ENCODE measurements at places on chromosomes 3 and 15. TPM values are rescaled to one million over a fixed set of nuclear protein-coding genes. Genes with fewer than 3 reads are reported as not detected.

GRCh38 chr3:127367593-127367992 lies 79.7 kb upstream of the PRR20G start:
- DNase-seq, result no peak

Gene TRIM42
- polyA plus RNA-seq, result not detected

GRCh38 chr3:54999159-54999558 lies 71.3 kb upstream of the LRTM1 start:
- no peak for DNase-seq

GRCh38 chr15:75659141-75659771 lies 11.5 kb downstream of the SNX33 start:
- no peak for DNase-seq

DNA sequence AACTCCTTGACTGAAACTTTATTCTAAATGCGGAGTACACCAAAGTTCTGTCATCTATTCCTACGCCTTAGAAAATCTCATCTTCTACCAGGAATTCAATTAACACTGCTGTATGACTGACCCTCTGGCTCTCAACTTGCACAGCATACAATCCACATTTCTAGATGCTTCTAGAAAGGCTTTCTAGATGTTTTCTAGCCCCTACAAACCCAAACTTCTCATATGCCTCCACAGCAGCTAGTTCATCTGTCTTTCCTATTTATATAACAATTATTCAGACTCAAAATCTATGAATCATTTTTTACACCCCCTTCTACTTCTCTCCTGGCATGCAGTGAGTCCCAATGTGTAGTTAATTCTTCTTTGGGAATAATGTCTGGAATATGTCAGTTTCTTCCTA lies 13.2 kb downstream of the INO80 start:
- no peak for DNase-seq

DNA sequence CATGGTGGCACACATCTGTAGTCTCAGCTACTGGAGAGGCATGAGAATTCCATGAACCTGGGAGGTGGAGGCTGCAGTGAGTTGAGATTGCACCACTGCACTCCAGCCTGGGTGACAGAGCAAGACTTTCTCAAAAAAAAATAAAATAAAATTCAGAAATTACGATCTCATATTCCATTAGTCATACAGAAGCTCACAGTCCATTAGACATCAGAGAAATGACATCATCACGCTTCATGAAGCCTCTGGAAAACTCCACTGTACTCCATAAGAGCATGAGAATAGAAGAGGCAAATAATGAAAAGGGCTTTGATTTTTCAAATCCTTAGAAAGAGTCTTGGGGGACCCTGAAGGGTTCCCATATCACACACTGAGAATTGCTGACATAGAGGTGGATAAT lies 145.0 kb upstream of the MITF start:
- no peak for DNase-seq

- peak; percentile 30 for DNase-seq
These were observed 1.1 kb downstream of the EDEM1 start for GRCh38 chr3:5188419-5189221.

GRCh38 chr3:113218681-113219045 lies 7.3 kb downstream of the BOC start:
- no peak for DNase-seq

DNA sequence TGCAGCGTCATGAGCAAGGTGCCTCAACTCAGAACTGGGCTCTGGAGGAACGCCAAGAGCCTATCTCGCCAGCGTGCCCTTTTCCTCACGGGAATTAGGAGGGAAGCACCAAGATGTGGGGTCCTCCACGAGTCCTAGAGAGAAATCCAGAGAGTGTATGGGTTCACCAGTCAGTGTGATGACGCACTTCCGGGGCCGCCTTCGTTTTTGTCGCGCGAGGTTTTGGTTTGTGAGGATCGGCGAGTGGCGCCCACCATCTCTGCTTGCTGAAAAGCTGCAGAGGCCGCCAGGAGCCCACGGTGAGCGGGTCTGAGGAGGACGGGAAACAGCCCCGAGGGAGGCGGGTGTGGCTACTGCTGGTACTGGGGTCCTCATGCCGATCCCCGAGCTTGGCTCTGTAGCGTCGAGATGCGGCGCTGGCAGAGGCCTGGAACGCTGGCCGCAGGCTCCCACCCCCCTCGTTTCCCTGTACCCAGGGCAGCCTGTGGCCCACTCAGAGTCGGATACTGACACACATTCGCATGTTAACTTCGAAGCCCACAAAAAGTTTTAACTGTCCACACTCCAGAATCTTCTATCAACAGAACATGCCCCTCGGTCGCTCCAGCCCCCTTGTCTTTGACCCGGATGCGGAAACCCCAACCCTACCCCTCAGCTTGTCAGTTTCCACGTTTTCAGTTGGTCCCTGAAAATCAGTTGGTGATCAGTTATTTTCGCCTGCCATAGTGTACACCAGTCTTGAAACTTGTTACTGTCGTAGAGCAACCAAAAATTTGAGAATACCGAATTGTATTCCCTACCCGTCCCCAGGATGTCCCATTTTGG lies 30.4 kb downstream of the ZNF662 start:
- DNase-seq, result peak; percentile 32

Gene MORC1
- polyA plus RNA-seq, result not detected

Gene IL17RD
- 12.2 TPM for polyA plus RNA-seq

DNA sequence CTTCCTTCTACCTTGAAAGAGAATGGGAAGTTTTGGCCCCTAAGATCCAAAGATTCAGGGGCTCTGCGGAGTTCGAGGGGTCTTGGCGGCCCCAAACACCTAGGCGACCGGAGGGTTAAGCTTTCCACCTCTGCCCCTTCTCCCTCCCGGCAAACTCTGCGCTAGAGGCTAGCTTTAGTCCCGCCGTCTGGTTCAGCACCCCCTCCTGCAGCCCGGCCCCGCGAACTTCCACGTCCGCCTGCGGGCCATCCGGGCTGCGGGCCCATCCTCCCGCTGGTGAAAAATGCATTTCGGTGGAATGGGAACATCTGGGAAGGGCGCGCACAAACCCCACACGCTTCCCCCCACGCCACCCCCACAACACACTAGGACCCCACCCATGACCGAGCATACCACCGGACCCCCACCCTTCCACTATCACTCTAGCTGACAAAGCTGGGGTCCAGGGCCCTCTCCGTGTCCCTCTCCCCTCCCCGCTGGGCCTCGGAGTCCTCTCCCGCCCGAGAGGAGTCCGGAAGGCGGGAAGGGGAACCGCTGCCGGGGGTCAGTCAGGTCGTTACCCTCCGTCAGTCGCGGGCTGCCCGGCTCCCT lies 1.0 kb downstream of the SHOX2 start:
- DNase-seq, result peak; percentile 14

Gene GCSAM
- 2.4 TPM for polyA plus RNA-seq

DNA sequence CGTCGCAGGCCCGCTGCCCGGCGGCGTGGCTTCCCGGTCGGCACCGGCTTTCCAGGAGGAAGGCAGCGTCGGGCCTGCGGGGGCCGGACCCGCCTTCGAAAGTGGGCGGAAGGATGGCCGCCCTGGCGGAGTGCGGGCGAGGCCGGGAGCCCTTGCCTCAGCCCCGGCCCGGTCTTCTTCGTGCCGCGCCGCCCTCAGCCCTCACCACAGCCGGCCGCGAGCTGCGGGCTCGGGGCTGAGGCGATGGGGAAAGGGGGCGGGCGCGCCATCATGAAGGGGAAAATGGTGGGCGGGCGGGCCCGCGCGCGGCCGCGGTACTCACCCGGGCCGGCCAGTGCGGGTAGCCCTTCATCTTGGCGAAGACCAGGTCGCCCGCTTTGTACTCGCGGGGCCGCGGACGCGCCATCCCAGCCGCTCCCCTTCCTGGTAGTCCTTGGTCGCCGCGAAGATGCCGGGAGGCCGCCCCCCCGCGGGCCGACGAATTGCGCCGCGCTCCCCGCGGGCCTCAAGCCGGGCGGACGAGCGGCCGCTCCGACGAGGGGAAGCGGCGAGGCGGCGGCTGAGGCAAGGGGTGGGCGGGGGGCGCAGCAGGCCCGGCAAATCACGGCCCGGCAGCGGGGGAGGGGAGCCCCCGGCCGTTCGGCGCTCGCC lies 489 bp downstream of the HDGFL3 start:
- DNase-seq, result peak; percentile 62

Gene KLHDC8B
- 45.1 TPM for polyA plus RNA-seq

DNA sequence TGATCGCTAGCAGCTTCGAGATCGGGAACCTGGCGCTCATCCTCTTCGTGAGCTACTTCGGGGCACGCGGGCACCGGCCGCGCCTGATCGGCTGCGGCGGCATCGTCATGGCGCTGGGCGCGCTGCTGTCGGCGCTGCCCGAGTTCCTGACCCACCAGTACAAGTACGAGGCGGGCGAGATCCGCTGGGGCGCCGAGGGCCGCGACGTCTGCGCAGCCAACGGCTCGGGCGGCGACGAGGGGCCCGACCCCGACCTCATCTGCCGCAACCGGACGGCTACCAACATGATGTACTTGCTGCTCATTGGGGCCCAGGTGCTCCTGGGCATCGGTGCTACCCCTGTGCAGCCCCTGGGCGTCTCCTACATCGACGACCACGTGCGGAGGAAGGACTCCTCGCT lies 62.5 kb downstream of the SLCO3A1 start:
- DNase-seq, result no peak

All from right lung (tissue), 10 donors.